ENCODE measurements at places on chromosomes 12 and 14. TPM values are rescaled to one million over a fixed set of nuclear protein-coding genes. Genes with fewer than 3 reads are reported as not detected.

Gene CCDC177
- total RNA-seq: 0.05 TPM

Gene STON2
- total RNA-seq: 0.30 TPM

Gene ACOT6
- total RNA-seq: not detected

Gene PRH2
- not detected for total RNA-seq

GRCh38 chr12:105943525-105943924, 195.2 kb downstream of the NUAK1 start:
- DNase-seq: no peak

DNA sequence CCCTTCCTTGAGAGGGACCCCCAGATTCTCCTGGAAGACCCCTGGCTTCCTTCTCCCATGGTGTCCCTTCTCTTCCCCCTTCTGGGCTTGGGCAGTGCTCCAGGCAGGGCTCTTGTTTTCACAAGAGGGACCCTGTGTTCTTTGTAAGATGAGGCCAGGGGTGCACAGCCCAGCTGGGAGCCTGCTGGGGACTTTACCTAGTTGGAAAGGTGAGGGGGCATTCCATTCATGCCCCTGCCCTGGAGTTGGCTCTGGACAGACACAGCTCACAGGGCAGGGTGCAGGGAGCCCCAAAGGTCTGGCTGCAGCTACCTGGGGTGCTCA, 31.2 kb downstream of the ISCA2 start:
- no peak for DNase-seq

- no peak for DNase-seq
Observed at GRCh38 chr14:77547512-77548180, 49.0 kb upstream of the ISM2 start.

DNA sequence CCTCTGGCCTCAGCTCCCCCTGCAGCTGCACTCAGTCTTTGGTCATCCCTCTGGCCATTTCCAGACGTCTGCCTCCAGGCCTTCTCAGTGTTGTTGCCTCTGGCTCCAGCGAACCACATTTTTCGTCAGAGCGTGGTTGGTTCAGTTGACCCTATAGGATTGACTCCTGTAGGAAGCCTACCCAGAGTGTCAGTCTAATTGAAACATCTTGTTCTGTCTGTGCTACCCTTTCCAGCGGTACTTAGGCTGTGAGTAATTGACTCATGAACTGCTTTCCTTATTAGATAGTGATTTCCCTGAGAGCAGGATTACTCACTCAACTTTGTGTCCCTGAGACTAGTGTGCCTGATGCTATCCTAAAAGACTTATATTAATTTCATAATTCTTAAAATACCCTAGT, 373.2 kb downstream of the ATP23 start:
- no peak for DNase-seq

DNA sequence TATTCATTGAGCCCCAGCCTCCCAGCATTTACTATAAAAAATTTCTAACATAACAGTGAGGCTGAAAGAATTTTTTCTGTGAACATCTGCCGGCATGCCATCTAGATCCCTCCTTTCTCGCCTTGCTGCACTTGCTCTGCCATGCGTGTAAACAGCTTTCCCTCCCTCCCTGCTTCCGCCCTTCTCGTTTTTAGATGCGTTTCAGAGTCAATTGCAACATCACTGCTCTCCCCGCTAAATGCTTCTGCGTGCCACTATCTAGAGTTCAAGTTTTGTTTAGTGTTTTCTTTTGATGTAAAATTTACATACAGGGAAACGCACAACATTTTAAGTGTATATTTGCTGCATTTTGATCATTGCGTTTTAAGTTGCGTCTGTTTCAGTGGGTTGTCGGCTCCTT, 83.6 kb downstream of the CCDC92 start:
- no peak for DNase-seq

DNA sequence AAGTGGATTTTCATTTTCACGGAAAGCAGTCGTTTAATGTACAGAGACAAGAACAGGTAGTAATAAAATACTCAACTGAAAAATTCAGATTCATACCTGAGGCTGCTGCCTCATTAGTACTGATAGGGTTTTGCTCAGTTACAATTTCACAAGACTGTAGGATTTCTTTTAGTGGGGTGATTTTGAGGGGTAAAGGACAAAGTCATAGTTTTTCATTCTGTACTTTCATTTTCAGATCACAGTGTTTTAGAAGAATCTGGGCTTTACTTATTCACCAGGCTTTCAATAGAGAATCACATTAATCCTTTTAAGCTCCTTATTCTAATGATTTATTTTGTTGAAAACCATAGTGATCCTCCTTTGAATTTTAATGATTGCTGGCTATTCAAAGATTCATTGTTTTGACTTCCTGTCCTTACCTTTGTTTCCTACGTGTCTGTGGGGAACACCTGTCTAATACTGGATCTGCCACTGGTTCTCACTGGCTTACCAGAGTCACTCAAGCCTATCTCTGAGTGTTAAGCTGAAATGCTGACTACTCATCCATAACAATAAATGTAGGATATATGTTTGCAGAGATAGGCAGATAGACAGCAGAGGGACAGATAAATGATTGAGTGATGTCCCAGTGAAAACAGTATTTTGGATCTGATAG, 243.8 kb upstream of the NPAS3 start:
- no peak for DNase-seq

DNA sequence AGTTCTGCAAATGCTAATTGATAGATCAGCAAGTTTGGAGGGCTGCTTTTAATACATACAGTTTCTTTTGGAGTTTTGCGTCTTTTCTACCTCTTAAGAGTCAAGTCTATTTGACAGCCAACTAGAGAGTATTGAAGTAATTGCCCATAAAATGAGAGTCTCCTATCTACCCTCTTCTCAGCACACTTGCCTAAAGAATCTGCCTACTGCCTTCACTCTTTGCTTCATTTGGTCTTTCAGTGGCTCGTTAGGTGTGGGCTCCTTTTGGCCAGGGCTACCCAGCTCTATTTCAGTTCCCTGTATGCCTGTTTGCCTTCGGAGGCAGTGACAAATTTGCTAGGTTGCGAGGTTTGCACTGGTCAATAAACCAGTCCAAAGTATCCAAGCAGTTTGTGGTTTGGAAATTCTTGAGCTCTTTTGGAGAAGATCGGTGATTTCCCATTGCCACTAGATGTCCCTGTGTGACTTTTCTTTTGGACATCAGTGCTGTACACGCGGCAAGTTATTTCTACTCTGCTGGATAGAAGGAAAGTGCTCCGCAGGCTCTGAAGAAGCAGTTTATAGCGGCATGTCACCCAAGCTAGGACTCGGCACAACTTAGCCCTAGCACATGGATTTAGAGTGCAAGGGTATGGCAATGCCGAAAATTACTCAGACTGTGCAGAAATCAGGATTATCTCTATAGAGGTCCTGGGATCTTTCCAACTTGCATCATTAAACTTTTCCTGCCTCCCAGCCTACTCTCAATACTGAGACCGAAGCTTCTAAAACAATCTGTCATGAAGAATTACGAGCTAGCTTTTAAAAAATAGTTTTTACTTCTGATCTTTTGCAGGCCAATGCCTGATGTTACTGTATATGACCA, 38.6 kb downstream of the MGST1 start:
- DNase-seq: no peak

- no peak for DNase-seq
Observed at GRCh38 chr12:3246253-3246652, 169.1 kb downstream of the TSPAN9 start.

DNA sequence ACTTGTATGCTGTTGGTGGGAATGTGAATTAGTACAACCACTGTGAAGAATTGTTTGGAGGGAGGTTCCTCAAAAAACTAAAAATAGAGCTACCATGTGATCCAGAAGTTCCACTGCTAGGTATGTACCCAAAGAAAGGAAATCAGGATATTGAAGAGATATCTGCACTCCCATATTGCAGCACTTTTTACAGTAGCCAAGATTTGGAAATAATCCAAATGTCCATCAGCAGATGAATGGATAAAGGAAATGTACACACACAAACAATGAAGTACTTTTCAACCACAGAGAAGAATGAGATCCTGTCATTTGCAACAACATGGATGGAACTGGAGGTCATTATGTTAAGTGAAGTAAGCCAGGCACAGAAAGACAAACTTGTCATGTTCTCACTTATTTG, 25.9 kb downstream of the TIGAR start:
- no peak for DNase-seq

- DNase-seq: no peak
Observed at GRCh38 chr12:82857276-82857675, 170.6 kb downstream of the TMTC2 start.

DNA sequence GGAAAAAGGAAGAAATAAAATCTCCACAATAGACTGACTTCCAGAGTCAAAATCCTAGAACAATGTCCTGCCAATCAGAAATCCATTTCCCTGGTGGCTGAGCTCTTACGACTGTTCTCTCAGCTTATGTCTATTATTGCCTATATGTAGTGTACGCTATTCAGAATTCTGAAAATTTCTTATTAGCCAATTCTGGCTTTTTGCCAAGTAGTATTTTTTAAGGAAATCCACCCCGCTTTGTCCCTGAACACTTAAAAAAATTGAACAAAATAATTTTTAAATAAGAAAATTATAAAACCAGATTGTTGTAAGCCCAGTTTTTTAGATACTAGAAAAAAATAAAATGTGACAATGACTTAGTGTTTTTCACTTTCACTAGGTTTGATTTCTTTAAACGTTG, 143.0 kb downstream of the KCNA5 start:
- no peak for DNase-seq

- DNase-seq: no peak
Observed at GRCh38 chr12:90004319-90005074, 295.9 kb upstream of the ATP2B1 start.

- DNase-seq: no peak
Observed at GRCh38 chr12:102069707-102070106, 7.9 kb upstream of the WASHC3 start.

DNA sequence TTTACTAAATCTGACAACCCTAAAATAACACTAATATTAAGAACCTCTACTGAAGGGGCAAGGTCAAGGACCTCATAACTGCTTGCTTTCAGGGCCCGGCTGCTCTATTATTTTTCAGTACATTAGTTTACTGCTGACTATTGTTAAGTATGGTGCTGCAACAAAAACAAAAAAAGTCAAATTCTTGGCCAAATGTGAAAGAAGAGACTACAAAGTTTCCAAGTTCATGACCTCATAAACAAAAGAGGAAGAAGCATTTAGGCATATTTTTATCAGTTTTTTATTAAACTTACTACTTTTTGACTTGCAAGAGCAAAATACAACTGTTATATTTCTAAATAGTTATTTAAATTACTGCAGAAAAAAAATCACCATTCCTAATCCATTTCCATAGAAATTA, 109.8 kb upstream of the GPHB5 start:
- DNase-seq: no peak

DNA sequence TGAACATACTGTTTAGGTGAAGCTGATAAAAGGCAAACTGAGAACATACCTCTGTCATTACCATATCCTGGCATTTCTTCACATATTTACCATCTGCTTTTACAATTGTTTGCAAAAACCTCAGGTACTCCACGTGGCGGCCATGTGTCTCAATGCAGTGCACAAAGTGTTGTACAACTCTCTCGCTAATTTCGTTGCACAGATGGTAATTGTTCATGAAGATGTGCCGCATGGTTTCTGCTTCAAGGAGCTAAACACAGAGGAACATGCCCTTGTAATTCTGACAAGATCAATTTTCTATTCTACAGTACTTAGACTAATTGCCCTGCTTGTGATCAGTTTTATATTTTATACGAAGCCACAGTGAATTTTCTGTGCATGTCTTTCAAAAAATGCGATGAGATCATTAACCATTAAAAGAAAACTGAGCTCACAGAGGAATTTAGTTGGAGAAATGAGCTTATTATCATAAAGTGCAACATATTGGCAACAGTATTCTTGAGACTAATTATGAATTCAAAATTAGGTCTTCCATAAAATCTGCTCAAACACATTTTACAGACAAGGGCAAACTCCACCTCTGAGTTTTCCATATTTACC, 233.8 kb downstream of the ITPR2 start:
- no peak for DNase-seq

GRCh38 chr12:52975820-52976573, 27.1 kb downstream of the KRT18 start:
- no peak for DNase-seq

GRCh38 chr12:117732761-117733548, 235.8 kb downstream of the KSR2 start:
- DNase-seq: no peak

DNA sequence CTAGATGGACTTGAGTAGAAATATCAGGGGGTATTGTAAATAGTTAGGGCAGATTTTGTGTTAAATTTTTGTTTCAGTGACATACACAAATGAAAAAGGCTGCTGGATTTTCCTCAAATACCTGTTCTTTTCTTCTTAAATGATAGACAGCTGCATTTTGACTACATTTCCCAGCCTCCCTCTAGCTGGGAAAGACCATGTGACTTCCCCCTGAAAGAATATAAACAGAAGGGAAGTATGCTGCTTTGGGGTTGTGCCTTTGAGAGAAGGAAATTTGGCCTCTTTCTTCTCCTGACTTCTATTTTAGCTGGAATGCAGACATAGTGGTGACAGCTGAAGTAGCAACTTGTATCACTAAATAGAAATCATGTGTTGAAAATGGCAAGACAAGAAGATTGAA, 476.1 kb upstream of the SYT1 start:
- no peak for DNase-seq

DNA sequence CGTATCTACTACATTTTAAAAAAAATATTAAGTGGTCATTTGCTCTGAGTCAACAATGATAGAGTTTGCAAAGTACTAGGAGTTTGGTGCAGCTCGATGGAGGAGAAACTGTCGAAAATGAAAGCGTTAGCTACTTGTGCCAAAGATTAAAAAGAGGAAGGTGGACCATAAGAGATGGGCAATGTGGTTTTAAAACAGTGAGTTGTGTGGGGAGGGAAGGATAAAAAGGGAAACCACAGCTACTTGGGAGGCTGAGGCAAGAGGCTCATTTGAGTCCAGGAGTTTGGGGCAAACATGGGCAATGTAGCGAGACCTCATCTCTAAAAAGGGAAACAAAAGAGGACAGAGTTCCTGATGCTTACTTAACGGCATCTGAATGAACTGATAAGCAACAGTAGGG, 18.2 kb upstream of the STRAP start:
- no peak for DNase-seq

GRCh38 chr14:100740196-100740825, 13.6 kb downstream of the DLK1 start:
- DNase-seq: no peak

DNA sequence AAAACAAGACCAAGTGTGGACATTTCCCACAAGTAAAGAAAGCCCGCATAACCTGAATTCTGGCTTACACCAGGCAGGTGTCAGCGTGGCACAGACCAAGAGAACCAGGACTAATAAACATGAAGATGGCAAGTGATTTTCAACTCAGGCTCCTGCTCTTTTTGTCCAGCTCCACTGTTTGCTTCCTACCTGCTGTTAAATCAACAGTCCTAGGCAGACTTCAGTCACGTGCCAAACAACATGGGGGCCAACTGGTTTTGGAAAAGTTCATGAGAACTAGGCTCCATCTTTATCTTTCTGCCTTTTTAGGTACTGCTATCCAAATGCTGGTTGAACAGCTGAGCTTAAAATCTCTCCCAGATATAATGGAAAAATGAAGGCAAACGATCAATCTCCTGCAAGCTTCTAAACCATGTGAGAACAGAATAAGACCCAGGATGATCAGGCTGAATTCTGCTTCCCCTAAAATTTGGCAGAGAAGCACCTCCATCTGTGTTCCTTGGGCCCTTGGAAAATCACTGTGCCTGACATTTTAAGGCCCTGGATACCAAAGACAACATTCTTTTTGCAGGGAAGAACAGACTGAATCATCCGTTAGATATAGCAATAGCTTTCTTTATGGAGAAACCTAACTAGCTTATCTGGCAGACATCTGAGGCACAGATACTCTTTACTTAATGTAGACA, 215.6 kb upstream of the USP15 start:
- no peak for DNase-seq
